ENCODE measurements at places on chromosomes 16 and 17.

GRCh38 chr16:6493555-6493954 is 839.1 kb upstream of the RBFOX1 start:
- no peak for DNase-seq

DNA sequence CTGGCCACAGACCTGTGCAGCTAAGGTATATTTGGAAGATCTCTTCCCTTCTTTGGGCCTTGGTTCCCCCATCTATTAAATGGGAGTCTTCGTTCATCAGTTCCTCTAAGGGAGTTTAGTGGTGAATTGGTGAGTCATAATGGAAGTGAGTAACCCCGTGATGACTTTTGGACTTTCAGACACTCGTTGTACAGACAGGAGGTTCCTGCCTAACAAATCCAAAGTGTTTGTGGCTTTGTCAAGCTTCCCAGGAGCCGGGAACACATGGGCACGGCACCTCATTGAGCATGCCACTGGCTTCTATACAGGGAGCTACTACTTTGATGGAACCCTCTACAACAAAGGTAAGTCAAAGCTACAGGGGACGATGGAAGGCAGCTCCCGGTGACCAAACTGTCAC is 40.4 kb downstream of the WSCD1 start:
- DNase-seq: no peak

- DNase-seq: no peak
Observed at GRCh38 chr16:53212893-53213223, 158.1 kb downstream of the CHD9 start.

DNA sequence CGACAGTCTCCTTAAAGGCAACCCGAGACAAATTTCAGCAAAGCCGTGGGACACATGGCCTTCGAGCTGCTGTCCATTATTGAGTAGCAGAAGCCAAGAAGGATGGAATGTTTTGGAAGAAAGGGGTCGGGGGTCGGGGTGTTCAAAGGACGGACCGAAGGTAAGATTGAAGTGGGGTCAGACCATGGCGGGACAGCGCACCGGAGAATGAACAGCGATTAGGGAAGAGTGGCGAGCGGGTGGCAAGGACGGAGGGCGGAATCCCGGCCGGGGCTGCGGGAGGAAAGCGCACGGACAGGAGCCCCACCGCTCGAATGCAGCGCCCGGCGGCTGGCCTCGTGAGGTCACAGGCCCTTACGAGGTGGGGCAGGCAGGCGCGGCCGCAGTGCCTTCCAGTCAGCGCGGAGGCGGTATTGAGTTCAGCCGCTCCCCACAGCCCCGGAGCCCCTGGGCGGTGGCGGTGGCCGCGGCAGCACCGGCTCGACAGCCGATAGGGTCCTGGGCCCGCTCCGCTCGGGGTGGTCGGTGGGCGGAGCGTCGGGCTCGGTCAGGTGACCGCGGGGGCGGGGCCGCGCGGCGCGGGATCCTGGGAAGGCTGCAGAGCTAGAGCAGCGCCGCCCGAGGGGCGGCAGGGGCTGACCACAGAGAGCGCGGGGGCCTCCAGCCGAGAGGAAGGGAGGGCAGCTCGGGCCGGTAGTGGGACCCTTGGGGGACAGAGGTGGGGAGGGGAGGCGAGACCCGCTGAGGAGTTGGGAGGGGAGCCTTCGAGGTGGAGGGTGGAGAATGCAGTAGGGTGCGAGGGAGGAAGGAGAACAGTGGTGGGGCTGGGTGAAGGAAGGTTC is at the start of gene EFCAB13:
TSS of gene EFCAB13 (plus strand) at position 574 of the 842 bp plus-strand sequence. CDS start 4,399 bp downstream, outside the sequence.
- peak; percentile 84 for DNase-seq

All from OCI-LY7 (cell line).